ENCODE measurements at places on chromosomes 5 and 9. TPM values are rescaled to one million over a fixed set of nuclear protein-coding genes. Genes with fewer than 3 reads are reported as not detected.

GRCh38 chr9:4141296-4141695 is 158.6 kb downstream of the GLIS3 start:
- H3K4me3 ChIP-seq = no peak overlapping the region
- peaks cover 59% of the 10 kb centered on the region for H3K4me1 ChIP-seq
- no peaks in the 10 kb centered on the region for H3K27me3 ChIP-seq

DNA sequence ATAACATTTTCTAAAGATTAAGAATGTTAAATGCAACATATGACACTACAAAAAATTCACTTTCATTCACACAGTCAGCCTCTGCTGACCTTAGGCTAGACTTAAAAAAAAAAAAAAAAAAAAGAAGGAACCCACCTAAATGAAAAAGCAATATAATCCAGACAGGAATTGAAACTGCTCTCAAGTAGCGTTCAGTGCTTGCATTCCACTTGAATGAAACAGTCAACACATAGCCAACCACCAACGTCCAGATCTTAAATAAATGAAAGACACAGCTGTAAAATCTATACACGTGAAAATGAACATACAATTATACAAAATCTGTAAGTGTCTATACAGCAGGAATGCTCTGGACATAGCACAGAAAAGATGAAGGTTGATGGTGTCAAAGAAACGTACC is 11.4 kb downstream of the TMEM245 start:
- no peak overlapping the region for H3K4me3 ChIP-seq
- peak; percentile 23 for DNase-seq
- H3K27me3 ChIP-seq = no peaks in the 10 kb centered on the region
- H3K4me1 ChIP-seq = peaks cover 46% of the 10 kb centered on the region
- peak overlapping the region; percentile 39 for H3K27ac ChIP-seq
- H3K36me3 ChIP-seq = peaks cover 14% of the 10 kb centered on the region

GRCh38 chr5:156949424-156949823 is 13.6 kb downstream of the TIMD4 start:
- no peaks in the 10 kb centered on the region for H3K4me1 ChIP-seq
- no peak overlapping the region for H3K27ac ChIP-seq
- no peaks in the 10 kb centered on the region for H3K36me3 ChIP-seq

GRCh38 chr9:77005216-77005615 is 14.2 kb upstream of the FOXB2 start:
- H3K27ac ChIP-seq = no peak overlapping the region
- H3K4me3 ChIP-seq = no peak overlapping the region
- DNase-seq = no peak
- H3K4me1 ChIP-seq = no peaks in the 10 kb centered on the region
- peaks cover 12% of the 10 kb centered on the region for H3K27me3 ChIP-seq

DNA sequence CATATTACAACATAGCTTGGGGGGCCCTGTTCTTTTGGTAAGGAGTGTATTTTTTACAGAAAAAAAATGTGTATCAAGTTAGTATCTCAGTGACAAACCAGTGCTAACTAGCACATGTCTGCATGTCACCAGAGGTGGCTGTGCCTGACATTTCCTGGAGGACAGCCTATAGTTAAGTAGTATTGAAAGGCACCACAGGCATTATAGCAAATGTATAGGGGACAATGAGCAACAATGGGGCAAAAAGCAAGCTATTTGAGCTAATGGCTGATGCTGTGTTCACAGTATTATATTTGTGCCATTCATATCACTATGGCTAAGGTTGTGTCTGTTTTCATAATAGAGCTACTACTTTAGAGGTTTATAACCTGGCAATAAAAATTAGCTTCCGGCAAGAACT is 1644.0 kb downstream of the MAT2B start:
- H3K4me3 ChIP-seq = no peak overlapping the region
- H3K36me3 ChIP-seq = no peaks in the 10 kb centered on the region
- no peak overlapping the region for H3K27ac ChIP-seq

GRCh38 chr5:141850786-141851185 is 27.4 kb downstream of the PCDH1 start:
- H3K27ac ChIP-seq = no peak overlapping the region
- H3K27me3 ChIP-seq = no peaks in the 10 kb centered on the region
- peaks cover 20% of the 10 kb centered on the region for H3K4me1 ChIP-seq

DNA sequence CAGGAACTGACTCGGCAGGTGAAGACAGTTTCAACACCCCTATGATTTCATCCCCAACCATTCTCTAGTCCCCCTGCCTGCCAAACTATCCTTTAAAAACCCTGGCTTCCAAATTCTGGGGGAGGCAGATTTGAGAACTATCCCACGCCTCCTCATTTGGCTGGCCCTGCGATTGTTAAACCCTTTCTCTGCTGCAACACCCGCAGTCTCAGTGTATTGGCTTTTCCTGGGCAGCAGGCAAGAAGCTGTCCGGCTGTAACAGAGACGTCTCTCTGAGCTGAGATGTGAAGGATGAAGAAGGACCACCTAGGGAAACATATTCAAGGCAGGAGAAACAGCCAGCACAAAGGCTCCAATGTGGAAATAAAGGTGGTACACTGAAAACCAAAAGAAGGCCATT is 6.6 kb downstream of the ST6GALNAC6 start:
- no peak overlapping the region for H3K4me3 ChIP-seq
- DNase-seq = no peak
- H3K27ac ChIP-seq = no peak overlapping the region

GRCh38 chr9:5185220-5185840 is at the start of gene INSL6:
Gene INSL6 (minus strand): TSS chr9:5185639. CDS start chr9:5185602, 37 bp downstream.
- no peak within 1 kb of the TSS for H3K4me3 ChIP-seq
- H3K27ac ChIP-seq = no peak within 1 kb of the TSS
- H3K4me1 ChIP-seq = no peaks in the 10 kb centered on the region
- H3K36me3 ChIP-seq = no peaks in the 10 kb centered on the region

DNA sequence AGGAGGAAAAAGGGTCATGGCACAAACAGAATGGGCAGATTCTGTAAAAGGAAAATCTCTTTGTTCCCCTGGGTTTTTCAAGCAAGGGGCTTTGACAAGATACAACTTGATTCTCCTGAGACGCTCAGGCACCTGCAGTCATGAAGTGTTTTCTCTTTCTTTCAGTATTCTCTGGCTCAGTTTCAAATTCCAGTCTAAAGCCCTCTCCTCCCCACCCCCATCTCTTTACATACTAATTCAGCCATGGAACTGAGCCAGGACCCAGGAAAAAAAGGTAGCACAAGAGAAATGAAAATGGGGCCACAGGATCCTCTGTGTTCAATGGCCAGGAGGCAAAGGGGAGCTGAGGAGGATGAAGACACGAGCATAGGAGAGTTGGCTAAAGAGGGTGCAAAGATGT is 408.4 kb downstream of the SPOCK1 start:
- H3K36me3 ChIP-seq = no peaks in the 10 kb centered on the region
- H3K4me3 ChIP-seq = no peak overlapping the region
- H3K27me3 ChIP-seq = no peaks in the 10 kb centered on the region
- no peaks in the 10 kb centered on the region for H3K4me1 ChIP-seq

GRCh38 chr5:88818296-88818695 is 64.7 kb downstream of the MEF2C start:
- H3K4me1 ChIP-seq = peaks cover 11% of the 10 kb centered on the region
- H3K27ac ChIP-seq = no peak overlapping the region
- no peak overlapping the region for H3K4me3 ChIP-seq
- no peaks in the 10 kb centered on the region for H3K36me3 ChIP-seq
- no peaks in the 10 kb centered on the region for H3K27me3 ChIP-seq

GRCh38 chr9:133701981-133702797 is 36.0 kb downstream of the SARDH start:
- H3K4me1 ChIP-seq = no peaks in the 10 kb centered on the region
- no peak overlapping the region for H3K4me3 ChIP-seq
- no peak overlapping the region for H3K27ac ChIP-seq
- no peak for DNase-seq
- no peaks in the 10 kb centered on the region for H3K36me3 ChIP-seq

DNA sequence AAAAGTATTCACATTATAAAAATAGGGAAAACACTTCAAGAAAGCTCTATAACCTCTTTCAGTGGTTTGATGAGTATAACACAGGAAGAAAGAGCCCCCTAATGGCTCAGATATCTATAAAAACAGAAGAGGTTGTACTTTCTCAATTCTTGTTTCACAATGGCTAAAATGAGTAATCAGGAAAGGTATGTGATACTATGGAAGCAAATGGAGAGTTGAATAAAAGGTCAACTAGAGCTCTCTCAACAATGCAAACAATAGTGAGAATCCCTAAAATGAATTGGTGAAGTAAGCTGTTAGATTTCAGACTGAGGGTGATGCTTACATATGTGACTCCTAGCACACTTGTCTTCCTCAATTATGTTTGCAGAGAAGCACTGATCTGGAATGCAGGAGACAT is 584.6 kb upstream of the CDH18 start:
- H3K4me3 ChIP-seq = no peak overlapping the region
- no peaks in the 10 kb centered on the region for H3K36me3 ChIP-seq
- peaks cover 16% of the 10 kb centered on the region for H3K4me1 ChIP-seq
- no peak overlapping the region for H3K27ac ChIP-seq
- no peaks in the 10 kb centered on the region for H3K27me3 ChIP-seq
- DNase-seq = peak; percentile 93

DNA sequence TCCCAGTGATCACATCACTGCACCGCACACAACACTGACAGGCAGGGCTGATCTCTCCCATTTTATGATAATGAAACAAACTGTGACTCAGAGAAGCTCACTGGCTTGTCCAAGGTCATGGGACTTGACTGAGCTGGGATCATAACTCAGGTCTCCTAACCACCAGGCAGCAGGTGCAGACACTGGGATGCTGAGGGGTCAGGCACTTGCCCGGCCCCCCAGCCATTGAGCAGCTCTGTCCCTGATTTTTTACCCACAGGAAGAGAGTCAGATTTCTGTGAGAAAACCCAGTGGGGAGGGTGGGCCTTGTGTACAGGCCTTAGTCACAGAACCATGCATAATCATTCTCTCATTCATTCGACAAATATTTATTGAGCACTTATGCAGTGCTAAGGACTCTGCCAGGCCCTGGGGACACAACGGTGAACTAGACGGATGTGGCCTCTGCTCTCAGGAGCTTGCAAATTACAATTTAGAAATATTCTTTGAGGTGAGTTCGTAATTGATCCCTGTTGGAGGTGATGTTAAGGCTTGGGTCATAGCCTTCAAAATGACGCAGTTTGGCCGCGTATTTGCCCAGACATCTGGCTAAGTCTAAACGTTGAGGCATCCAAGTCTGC is 54.5 kb upstream of the TGFBR1 start:
- H3K4me3 ChIP-seq = no peak overlapping the region
- no peaks in the 10 kb centered on the region for H3K36me3 ChIP-seq
- DNase-seq = peak; percentile 86
- H3K27ac ChIP-seq = peak overlapping the region; percentile 99
- no peaks in the 10 kb centered on the region for H3K27me3 ChIP-seq

- H3K4me1 ChIP-seq = peaks cover 20% of the 10 kb centered on the region
- H3K27ac ChIP-seq = no peak overlapping the region
- no peak for DNase-seq
- H3K27me3 ChIP-seq = no peaks in the 10 kb centered on the region
- H3K4me3 ChIP-seq = no peak overlapping the region
Observed at GRCh38 chr5:115354246-115354645, 57.8 kb upstream of the CCDC112 start.

GRCh38 chr5:6347165-6347564 is 31.2 kb downstream of the MED10 start:
- no peak for DNase-seq
- H3K27ac ChIP-seq = no peak overlapping the region
- no peak overlapping the region for H3K4me3 ChIP-seq
- H3K36me3 ChIP-seq = no peaks in the 10 kb centered on the region
- H3K4me1 ChIP-seq = 0 out of 2 replicates have a peak, but pooled peaks cover 3% of the 10 kb centered on the region

DNA sequence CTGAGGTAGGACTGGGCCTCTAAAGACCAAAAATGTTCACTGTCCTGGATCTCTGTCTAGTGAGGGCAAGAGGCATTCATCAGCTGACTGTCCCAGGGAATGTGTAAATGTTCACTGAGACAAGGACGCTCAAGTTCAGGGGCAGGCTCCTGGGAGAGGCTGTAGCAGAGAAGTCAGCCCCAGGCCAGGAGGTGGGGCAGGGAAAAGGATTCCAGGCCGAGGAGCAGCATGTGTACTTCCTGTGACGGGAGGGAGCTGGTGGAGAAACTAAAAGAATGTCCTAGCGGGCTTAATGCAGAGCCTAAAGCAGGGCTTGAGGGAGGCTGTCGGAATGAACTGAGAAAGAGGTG is 205.8 kb downstream of the GABBR2 start:
- H3K27ac ChIP-seq = no peak overlapping the region
- no peak for DNase-seq
- no peaks in the 10 kb centered on the region for H3K36me3 ChIP-seq
- H3K4me3 ChIP-seq = no peak overlapping the region

GRCh38 chr9:21121079-21121478 is 20.6 kb downstream of the IFNW1 start:
- H3K4me3 ChIP-seq = no peak overlapping the region
- H3K27me3 ChIP-seq = peaks cover 41% of the 10 kb centered on the region
- no peak for DNase-seq
- H3K36me3 ChIP-seq = no peaks in the 10 kb centered on the region
- no peak overlapping the region for H3K27ac ChIP-seq

DNA sequence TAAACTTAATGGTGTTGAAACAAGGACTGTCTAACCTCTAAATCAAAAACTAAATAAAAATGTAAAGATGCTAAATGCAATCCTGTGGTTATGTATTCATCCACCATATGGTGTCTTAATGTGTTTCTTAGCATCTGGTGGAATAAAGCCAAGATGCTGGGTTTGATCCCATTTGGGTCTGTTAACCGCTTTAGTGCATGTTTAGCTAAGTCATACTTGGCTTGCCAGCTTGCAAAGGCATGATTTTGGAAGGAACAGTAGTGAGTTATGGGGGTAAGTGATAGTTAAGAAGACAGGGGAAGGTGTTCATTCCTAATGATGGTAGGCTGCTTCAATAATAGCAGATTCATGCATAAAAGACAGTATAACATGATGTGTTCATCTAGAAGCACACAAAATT is 139.0 kb upstream of the SLC27A6 start:
- no peak for DNase-seq
- no peak overlapping the region for H3K27ac ChIP-seq
- no peaks in the 10 kb centered on the region for H3K27me3 ChIP-seq

GRCh38 chr9:121371495-121372061 is 1.5 kb upstream of the STOM start:
- H3K27me3 ChIP-seq = no peaks in the 10 kb centered on the region
- peaks cover 38% of the 10 kb centered on the region for H3K4me1 ChIP-seq
- no peak for DNase-seq
- no peaks in the 10 kb centered on the region for H3K36me3 ChIP-seq
- H3K27ac ChIP-seq = peak overlapping the region; percentile 87

GRCh38 chr5:56281489-56282165 is 48.5 kb upstream of the ANKRD55 start:
- 0 out of 2 replicates have a peak overlapping the region, but pooled peaks have one; percentile 13 for H3K27ac ChIP-seq
- no peak overlapping the region for H3K4me3 ChIP-seq
- peaks cover 30% of the 10 kb centered on the region for H3K4me1 ChIP-seq
- DNase-seq = no peak

The FOXD4L3 gene
- total RNA-seq = not detected

The CMYA5 gene
- total RNA-seq = 0.15 TPM

The FAM200C gene
- 2.6 TPM for total RNA-seq

The MAMDC2 gene
- not detected for total RNA-seq

The AIF1L gene
- 27.0 TPM for total RNA-seq

The FAT2 gene
- total RNA-seq = not detected

The GPX3 gene
- not detected for total RNA-seq

The TAF11L7 gene
- not detected for total RNA-seq
